ENCODE measurements at places on chromosomes 12 and 14.

DNA sequence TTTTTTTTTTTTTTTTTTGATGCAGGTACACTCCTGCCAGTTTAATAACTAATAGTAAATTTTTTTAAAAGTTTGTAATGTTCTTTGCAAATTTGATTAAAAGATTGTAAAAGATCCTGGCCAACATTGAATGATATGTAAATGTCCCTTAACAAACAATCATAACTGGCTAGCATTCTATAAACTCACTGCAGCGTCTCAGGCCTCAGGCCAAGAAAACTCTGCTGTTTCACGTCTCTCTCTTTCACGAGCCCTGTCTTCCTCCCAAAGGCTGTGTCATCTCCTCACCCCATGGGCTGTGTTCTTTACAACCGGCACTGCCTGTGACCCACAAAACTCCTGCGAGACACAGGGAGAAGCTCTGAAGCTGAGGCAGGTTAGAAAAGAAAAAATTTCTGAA lies 103.3 kb downstream of the NUAK1 start:
- DNase-seq = no peak

DNA sequence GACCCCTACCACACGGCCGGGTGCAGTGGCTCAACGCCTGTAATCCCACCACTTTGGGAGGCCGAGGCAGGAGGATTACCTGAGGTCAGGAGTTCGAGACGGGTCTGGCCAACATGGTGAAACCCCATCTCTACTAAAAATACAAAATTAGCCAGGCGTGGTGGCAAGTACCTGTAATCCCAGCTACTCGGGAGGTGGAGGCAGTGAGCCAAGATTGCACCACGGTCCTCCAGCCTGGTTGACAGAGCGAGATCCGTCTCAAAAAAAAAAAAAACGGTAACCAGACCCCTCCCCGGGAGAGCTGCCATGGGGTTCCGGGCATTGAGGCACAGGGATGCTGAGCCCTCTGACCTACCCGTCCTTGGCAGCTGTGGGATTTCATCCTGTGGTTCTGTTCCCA lies 21.8 kb downstream of the BCL7A start:
- DNase-seq = no peak

- no peak for DNase-seq
Observed at GRCh38 chr12:70732287-70732686, 95.1 kb upstream of the PTPRB start.

DNA sequence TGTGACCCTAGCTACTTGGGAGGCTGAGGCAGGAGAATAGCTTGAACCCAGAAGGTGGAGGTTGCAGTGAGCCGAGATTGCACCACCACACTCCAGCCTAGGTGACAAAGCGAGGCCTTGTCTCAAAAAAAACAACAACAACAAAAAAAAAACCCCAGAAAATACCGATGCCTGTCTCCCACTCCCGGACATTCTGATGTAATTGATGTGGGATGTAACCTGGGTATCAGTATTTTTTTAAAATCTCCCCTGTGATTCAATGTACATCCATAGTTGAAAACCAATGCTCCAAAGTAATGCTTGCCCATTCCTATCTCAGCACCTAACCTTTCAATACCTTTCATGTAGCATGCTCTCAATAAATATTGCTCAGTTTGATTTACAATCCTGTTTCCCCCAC lies 11.7 kb upstream of the TMED10 start:
- no peak for DNase-seq

GRCh38 chr12:128083132-128083729 lies 183.7 kb upstream of the TMEM132C start:
- no peak for DNase-seq

- DNase-seq = no peak
Observed at GRCh38 chr12:15712823-15713660, 76.1 kb downstream of the EPS8 start.

- no peak for DNase-seq
Observed at GRCh38 chr12:14612250-14612649, 44.6 kb upstream of the PLBD1 start.

Data from putamen (tissue), 1 donor.